ENCODE measurements at places on chromosomes 12 and 14. TPM values are rescaled to one million over a fixed set of nuclear protein-coding genes. Genes with fewer than 3 reads are reported as not detected.
A peak's percentile ranks its signal among the peaks of the same experiment; 100 is the strongest.

Gene CD69
- 0.93 TPM for total RNA-seq

Gene DTX1
- 2.2 TPM for total RNA-seq

Gene PTPRB
- 20.8 TPM for total RNA-seq

Gene KRT83
- not detected for total RNA-seq

Gene RHOJ
- total RNA-seq = 7.1 TPM

Gene APOF
- not detected for total RNA-seq

Gene FOXG1
- total RNA-seq = under 0.01 TPM

Gene CLEC14A
- 21.3 TPM for total RNA-seq

- DNase-seq = no peak
Measured at GRCh38 chr14:61578745-61579144, 116.6 kb upstream of the HIF1A start.

- no peak for DNase-seq
Measured at GRCh38 chr12:124545508-124546418, 21.6 kb downstream of the NCOR2 start.

- DNase-seq = no peak
Measured at GRCh38 chr12:25932971-25933370, 25.5 kb upstream of the RASSF8 start.

DNA sequence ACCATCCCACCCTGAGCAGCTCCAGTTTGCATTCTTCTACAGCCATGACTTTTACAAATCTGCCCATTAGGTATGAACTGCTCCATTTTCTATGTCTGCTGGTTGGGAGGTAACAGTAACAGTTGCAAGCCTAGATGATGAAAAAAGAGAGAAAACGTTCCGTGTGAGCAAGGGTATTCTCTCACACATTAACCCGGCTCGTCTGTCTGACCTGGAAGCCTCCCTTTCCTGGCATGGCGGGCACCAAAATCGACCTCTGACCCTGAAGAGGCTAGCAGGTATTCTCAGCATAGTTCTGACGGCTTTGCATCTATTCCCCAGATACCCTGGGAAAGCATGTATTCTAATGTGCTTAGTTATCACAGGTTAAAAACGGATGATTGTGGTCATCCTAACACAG is 31.8 kb downstream of the APPL2 start:
- no peak for DNase-seq

- DNase-seq = no peak
Measured at GRCh38 chr12:68806488-68807237, 1.3 kb upstream of the MDM2 start.

DNA sequence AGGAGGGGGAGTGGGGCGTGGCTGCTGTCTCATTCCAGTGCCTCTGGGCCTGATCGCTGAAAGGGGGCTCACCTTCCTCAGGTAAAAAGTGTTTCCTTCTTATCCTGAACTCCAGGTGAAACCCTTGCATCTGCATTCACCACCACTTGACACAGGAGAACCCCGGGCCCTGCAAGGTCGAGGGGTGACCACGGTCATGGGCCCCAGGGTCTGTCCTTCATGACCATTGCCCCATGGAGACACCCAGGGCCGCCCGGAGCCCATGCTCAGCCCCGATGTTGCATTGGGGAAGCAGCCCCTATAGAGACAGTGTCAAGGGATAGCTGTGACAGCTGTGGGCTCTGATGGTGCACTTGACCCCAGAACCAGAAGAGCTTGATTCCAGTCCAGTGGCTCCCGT is 34.4 kb upstream of the DYNC1H1 start:
- no peak for DNase-seq

DNA sequence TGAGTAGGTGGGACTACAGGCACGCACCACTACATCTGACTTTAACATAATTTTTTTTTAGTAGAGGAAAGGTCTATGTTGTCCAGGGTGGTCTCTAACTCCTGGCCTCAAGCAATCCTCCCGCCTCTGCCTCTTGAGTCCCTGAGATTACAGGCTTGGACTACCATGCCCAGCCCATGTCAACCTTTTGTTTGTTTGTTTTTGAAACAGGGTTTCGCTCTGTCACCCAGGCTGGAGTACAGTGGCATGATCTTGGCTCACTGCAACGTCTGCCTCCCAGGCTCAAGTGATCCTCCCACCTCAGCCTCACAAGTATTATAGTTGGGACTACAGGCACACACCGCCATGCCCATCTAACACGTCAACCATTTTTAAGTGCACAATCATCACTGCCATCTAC is 29.2 kb downstream of the PITPNM2 start:
- no peak for DNase-seq

DNA sequence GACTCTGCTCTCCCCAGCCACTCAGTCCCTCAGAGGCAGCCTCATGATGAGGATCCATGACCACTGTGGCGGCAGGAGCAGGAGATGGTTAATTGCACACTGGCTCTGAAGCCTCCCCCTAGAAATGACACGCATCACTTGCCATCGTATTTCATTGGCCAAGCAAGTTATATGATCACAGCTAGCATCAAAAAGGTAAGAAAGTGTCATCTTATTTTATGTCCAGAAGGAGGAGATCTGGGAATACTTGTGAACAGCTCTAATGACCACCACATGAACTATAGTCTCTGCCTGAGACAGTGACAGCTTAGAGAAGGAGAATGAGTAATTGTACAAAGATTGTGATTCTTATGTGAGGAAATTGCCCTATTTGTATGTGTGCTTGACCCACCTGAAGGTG is 363.4 kb downstream of the NUAK1 start:
- peak; percentile 43 for DNase-seq

Measured in muscle of leg (tissue), 16 donors.